Glutamatergic neuron (in vitro differentiated cells): ENCODE measurements at places on chromosomes 2 and 18.

DNA sequence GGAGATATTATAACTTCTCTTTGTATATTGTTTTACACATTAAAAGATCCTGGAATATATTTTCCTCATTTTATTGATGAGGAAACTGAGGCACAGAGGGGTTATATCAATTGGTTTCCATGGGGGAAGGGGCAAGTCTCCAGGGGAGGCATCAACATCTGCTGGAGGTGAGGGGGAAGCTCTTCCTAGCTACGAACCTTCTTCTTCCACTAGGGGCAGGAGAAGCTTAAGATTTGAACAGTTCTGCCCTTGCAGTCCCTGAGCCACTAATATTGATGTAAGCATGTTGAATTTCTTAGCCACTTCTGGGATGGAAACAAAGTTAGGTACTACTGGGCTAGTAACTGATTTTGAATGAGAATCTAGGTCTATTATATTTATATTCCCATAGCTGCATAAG is 140.1 kb upstream of the AQP4 start:
- no peaks in the 10 kb centered on the region for H3K36me3 ChIP-seq
- H3K27me3 ChIP-seq: no peaks in the 10 kb centered on the region
- peaks cover 1% of the 10 kb centered on the region for H3K4me1 ChIP-seq

DNA sequence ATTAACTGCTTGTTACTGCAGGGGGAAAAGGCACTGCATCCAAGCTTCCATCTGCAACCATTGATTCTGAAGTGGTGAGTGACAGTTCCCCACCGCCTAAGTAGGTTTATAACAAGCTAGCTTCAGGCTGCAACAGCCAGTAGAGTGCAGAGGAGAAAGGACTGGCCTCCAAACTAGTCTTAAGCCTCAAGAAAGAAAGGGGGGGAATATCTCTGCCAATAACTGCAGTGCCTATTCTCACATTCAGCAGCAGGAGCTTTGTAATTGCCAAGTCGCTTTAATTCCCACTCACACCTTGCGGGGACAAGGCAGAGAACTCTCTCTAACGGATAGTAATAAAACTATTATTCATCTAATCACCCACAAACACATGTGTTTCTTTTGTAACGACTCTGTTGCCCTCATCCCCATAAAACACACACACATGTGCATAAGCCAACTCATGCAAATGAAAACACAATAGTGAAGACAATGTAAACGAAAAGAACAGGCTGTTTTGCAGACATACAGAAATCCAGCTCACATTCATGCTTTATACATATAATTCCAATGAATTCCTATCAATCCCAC is 1963.3 kb upstream of the PIK3C3 start:
- H3K4me1 ChIP-seq: no peaks in the 10 kb centered on the region
- DNase-seq: no peak
- no peak overlapping the region for H3K4me3 ChIP-seq
- H3K27ac ChIP-seq: no peak overlapping the region
- peaks cover 1% of the 10 kb centered on the region for H3K27me3 ChIP-seq

DNA sequence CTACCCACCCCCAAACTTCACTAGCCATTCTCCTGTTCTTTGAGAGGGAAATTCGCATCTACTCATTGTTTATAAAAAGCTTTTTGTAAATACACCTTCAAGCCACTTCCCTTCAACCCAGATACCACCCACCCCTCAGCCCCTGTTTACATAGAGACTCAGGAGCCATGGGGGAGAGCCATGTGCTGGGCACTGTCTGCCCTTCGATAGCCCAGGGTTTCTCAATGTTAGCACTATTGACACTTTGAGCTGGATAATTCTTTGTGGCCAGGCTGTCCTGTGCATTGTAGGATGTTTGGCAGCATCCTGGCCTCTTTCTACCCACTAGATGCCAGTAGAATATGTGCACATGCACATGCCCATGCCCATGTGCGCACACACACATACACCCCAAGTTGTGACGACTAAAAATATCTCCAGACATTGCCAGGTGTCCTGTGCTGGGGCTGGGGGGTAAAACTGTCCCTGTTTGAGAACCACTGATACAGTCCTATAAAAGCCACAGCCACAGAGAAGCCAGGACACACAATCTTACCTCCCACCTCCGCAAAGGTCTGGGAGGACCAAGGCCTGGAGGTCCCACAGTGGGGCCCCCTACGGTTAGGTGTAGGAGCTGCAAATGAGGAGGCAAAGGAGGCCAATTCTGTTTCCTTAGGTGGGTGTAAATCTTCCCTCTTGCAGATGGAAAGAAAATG is 44.5 kb upstream of the ASPRV1 start:
- no peaks in the 10 kb centered on the region for H3K36me3 ChIP-seq
- no peak overlapping the region for H3K27ac ChIP-seq
- no peaks in the 10 kb centered on the region for H3K4me1 ChIP-seq
- no peak overlapping the region for H3K4me3 ChIP-seq
- no peak for DNase-seq

- H3K27ac ChIP-seq: no peak overlapping the region
- no peaks in the 10 kb centered on the region for H3K4me1 ChIP-seq
- no peak for DNase-seq
- no peaks in the 10 kb centered on the region for H3K36me3 ChIP-seq
These were observed 68.8 kb upstream of the GLS start for GRCh38 chr2:190811811-190812210.

- H3K4me1 ChIP-seq: peaks cover 15% of the 10 kb centered on the region
- no peak overlapping the region for H3K4me3 ChIP-seq
- no peak overlapping the region for H3K27ac ChIP-seq
- no peak for DNase-seq
- H3K27me3 ChIP-seq: no peaks in the 10 kb centered on the region
These were observed 5.8 kb upstream of the ANKRD12 start for GRCh38 chr18:9130806-9131205.

DNA sequence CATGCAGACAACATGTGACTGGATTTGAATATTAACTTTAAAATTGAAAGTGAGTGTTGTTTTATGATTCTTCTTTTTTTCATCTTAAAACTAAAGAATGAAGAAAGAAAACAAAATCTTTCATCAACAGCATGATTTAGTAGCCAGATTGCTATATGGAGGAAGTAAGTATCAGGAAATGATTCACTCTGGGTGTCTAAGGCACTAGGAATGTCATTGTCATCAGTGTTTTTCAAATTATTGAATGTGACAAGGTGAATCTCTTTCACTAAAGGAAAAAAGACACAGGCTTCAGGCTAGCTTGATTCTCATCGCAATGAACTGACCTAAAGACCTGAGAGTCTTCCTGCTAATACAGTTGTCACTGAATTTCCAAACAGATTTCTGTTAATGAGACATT is 430.1 kb downstream of the FBXO15 start:
- no peak overlapping the region for H3K4me3 ChIP-seq
- no peaks in the 10 kb centered on the region for H3K36me3 ChIP-seq
- no peak for DNase-seq
- no peaks in the 10 kb centered on the region for H3K4me1 ChIP-seq
- no peak overlapping the region for H3K27ac ChIP-seq

GRCh38 chr2:34875091-34875745 is 1276.1 kb upstream of the FAM98A start:
- peaks cover 5% of the 10 kb centered on the region for H3K4me1 ChIP-seq
- H3K4me3 ChIP-seq: no peak overlapping the region
- no peaks in the 10 kb centered on the region for H3K36me3 ChIP-seq
- no peak for DNase-seq

DNA sequence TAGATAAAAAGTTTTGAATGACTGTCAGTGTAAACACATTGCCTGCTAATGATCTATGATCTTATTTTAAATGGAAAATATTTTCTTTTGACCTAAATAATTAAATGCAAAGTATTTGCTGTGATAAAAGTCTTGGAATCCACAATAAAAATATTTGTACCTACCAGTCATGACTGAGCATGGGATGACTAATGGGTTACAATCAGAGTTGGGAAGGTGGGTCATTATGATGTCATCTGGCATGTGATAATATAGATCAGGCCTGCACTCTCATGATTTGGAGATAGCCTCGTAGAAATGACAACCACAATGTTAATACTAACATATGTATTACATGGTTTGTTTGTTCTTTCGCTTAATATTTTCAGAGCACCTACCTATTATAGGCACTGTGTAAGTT is 848.8 kb upstream of the KLHL29 start:
- H3K4me1 ChIP-seq: no peaks in the 10 kb centered on the region
- H3K36me3 ChIP-seq: peaks cover 5% of the 10 kb centered on the region
- DNase-seq: no peak
- no peaks in the 10 kb centered on the region for H3K27me3 ChIP-seq

GRCh38 chr18:61569176-61569892 is 236.1 kb downstream of the CDH20 start:
- no peaks in the 10 kb centered on the region for H3K4me1 ChIP-seq
- no peak for DNase-seq
- H3K27me3 ChIP-seq: no peaks in the 10 kb centered on the region

GRCh38 chr2:9952286-9952737 is 819 bp downstream of the GRHL1 start:
- no peak for DNase-seq
- peak overlapping the region; percentile 85 for H3K4me3 ChIP-seq
- H3K4me1 ChIP-seq: peaks cover 25% of the 10 kb centered on the region
- H3K36me3 ChIP-seq: peaks cover 4% of the 10 kb centered on the region
